G401 (cell line): ENCODE measurements at places on chromosomes 12 and 14. TPM values are rescaled to one million over a fixed set of nuclear protein-coding genes. Genes with fewer than 3 reads are reported as not detected.

DNA sequence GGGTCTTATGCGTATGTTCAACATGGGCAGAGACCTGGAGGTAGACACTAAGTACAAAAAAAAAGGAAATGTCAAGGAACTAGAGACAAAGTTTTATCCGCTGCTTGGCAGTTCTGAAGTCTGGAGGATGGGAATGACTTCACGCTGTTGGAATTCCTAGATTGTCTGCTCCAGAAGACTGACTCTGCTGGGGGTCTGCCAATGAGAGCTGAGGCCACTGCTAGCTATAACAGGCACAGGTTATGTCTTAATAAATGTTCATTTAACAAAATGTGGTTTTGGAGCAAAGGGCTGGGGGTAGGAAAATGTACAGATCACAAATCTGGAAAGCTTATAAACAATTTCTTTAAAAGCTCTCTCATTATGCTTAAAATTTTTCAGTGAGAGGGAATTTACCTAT, 5.9 kb downstream of the RNASE8 start:
- no peak for DNase-seq

- DNase-seq = peak; percentile 37
Measured at GRCh38 chr12:26465419-26466097, 270.2 kb downstream of the SSPN start.

- no peak for DNase-seq
Measured at GRCh38 chr14:68695326-68695768, 97.5 kb downstream of the ZFP36L1 start.

GRCh38 chr12:116712458-116713303, 25.2 kb downstream of the SPRING1 start:
- DNase-seq = no peak

DNA sequence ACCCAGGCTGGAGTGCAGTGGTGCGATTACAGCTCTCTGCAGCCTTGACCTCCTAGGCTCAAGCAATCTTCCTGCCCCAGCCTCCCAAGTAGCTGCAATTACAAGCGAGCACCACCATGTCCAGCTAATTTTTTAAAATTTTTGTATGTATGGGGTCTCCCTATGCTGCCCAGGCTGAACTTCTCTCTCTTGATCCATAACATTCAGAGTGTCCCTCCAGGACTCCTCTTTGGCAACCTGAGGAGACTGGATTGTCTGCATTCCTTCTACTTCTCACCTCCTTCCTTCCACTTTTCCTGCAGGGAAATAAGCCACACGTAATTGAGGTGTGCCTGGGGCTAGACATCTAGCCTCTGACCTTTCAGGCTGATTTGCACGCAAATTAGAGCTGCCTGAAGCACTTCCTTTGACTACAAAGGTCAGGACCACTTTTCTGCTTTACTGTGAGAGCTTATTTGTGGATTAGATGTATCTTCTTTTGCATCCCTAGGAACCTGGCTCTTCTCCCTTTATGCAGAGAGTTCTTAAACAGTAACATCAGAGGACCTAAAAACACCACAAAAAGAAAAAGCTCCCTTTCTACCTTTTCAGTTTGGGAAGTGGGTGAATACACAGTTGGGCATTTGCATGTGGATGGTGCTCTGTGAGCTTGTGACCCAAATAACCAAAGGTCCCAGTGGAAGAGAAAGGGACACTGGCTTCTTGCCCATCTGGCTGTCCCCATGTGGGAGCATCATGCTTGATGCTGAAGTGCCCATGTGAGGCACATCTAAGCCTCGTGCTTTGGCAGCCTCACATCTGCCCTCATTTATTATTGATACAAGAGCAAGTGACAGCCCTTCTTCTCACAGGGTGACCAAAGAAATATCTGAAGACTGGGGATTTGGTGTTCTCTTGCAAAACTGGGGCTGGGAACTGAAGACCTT, 33.5 kb downstream of the PYGL start:
- DNase-seq = peak; percentile 4

DNA sequence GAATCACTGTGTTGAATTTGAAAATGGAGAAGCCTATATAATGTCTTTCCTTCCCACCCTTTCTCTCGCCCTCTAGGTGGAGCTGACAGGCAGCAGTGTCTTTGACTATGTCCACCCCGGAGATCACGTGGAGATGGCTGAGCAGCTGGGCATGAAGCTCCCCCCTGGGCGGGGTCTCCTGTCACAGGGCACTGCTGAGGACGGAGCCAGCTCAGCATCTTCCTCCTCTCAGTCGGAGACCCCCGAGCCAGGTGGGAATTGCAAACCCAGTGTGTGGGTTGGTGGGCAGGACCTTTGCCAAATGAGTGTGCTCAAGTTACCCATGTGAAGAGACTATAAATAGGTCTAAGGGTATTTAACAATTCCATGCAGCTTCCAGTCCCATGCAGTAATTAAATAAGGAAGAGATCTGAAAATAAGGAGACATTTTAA, 274.7 kb downstream of the EGLN3 start:
- no peak for DNase-seq

DNA sequence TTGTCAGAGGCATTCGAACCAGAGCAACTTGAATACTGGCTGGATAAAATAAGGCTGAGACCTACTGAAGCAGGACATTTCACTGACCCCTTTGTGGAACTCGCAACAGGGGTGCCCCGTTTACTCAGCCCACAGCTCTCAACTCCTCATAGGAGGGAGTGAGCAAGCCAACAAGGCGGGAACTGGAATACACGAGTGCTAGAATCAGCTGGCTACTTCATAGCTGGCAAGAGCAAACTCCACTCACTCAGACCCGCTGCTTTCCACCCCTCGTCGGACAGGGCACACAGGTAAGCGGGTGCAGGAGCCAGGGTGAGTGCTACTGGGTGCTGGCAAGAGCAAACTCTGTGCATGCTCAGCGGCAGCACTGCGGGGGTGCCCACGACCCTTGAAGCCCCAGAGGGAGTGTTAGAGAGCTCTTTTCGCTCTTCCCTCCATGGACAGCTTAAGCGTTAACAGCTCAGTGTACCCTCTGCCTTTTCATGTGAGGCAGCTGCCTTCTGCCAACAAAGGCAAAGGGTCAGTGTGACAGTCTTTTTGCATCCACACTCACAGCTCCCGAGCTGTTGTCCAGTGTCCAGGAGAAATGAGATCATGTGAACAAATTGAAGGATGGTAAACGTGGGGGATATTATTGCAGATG, 15.7 kb downstream of the CAPZA3 start:
- DNase-seq = no peak

GRCh38 chr14:102655137-102655536, 62.7 kb downstream of the RCOR1 start:
- DNase-seq = no peak

- DNase-seq = no peak
Measured at GRCh38 chr14:44791730-44792129, 170.0 kb downstream of the KLHL28 start.

DNA sequence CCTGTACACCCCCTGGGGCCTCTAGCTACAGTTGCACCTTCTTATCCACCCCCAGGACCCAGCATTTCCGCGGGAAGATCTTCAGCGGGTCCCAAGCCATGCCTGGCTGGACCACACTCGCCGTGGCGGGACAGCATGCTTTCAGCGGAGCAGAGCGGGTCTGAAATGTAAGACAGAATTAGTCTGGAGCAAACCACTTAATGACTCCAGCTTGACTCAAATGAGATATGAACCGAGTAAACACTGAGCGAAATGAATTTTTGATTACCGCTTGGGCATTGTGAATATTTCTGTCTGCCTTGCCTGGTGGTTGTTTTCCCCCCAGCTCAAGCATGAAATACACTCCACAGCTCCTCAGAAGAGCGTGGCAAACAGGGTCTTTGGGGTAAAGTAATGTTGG, 60.8 kb downstream of the SLC24A4 start:
- no peak for DNase-seq

GRCh38 chr12:104478396-104479122, 21.8 kb downstream of the CHST11 start:
- DNase-seq = no peak

DNA sequence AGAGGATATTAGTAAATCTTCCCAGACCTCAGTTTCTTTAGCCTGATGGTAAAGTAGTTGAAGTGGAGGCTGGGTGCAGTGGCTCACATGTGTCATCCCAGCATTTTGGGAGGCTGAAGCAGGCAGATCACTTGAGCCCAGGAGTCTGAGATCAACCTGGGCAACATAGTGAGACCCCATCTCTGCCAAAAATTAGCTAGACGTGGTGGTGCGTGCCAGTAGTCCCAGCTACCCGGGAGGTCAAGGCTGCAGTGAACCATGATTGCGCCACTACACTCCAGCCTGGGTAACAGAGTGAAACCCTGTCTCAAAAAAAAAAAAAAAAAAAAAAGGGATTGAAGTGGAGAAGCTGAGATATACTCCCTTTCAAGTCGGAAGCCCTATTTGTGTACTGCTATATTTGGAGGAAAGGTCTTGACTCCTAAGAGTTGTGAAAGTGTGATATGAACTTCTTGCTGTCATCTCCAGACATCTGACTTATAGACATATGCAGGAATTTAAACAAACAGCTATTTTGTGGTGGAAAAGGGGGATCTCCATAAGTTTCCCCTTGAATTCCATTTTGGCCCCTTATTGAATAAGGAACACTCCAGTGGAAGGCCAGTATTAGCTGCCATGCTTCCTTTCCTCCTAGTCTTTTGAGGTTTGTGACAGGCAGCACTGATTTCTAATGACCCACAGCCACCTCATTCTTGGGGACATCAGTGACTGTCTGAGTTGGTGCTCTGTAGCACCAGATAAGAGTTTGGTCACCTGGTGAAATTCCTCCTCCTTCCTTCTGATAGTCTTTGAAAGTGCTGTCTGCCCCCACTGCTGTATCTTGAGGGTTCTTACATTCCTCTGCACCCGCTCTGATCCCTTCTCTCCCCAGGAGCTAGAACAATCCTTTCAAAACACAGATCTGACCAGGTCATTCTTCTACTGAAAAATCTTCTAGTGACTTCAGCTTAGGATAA, 7.4 kb downstream of the ELK3 start:
- no peak for DNase-seq

MANSC1 gene
- total RNA-seq = 1.6 and 1.7 TPM in 2 replicates

BICDL1 gene
- total RNA-seq = 13.5 and 14.2 TPM in 2 replicates

NXPH4 gene
- 0.49 TPM in 1 of 2 replicates, not detected in the other for total RNA-seq
